GM23338 (cell line): ENCODE measurements at places on chromosomes 4 and X. TPM values are rescaled to one million over a fixed set of nuclear protein-coding genes. Genes with fewer than 3 reads are reported as not detected.

GRCh38 chr4:184269879-184270430 is 52.3 kb upstream of the ENPP6 start:
- no peak for DNase-seq

DNA sequence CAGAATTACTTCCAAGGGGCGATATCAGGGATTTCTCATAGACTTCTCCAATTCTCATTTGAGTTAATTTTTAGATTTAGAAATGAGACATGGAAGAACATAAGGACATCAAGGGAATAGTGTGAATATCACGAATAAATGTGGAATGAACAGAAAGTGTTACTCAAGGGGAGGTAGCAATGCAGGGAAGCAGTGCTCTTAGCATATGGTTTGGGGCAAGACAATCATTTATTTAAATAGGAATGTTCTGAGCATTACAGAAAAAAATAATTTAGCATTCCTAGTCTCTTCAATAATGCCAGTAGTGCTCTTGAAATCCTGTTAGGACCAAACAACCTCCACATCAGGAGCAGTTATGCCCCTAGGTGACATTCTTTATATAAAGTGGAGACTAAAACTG is 55.6 kb downstream of the TXK start:
- DNase-seq, result no peak

GRCh38 chrX:32678487-32678886 is 532.9 kb downstream of the DMD start:
- DNase-seq, result no peak

GRCh38 chr4:1597021-1597931 is 86.8 kb downstream of the FAM53A start:
- DNase-seq, result no peak

GAGE13 gene
- not detected in 2 replicates for total RNA-seq

SPANXA2 gene
- total RNA-seq, result 0.45 TPM in 1 of 2 replicates, not detected in the other
